ENCODE measurements at places on chromosomes 1 and 21. TPM values are rescaled to one million over a fixed set of nuclear protein-coding genes. Genes with fewer than 3 reads are reported as not detected.

- H3K27me3 ChIP-seq, result no peaks in the 10 kb centered on the region
- H3K4me3 ChIP-seq, result no peak overlapping the region
Measured at GRCh38 chr1:5745800-5746610, 246.2 kb downstream of the NPHP4 start.

- H3K4me1 ChIP-seq, result peaks cover 54% of the 10 kb centered on the region
- H3K27ac ChIP-seq, result no peak overlapping the region
- no peak for DNase-seq
- H3K36me3 ChIP-seq, result no peaks in the 10 kb centered on the region
Measured at GRCh38 chr1:228901936-228902681, 166.8 kb downstream of the RHOU start.

- H3K4me3 ChIP-seq, result no peak overlapping the region
- DNase-seq, result no peak
- H3K27me3 ChIP-seq, result no peaks in the 10 kb centered on the region
- H3K36me3 ChIP-seq, result peaks cover 3% of the 10 kb centered on the region
Measured at GRCh38 chr21:44413566-44414290, 41.6 kb upstream of the LRRC3 start.

- no peak overlapping the region for H3K4me3 ChIP-seq
- H3K27me3 ChIP-seq, result peaks cover 10% of the 10 kb centered on the region
- no peaks in the 10 kb centered on the region for H3K36me3 ChIP-seq
- H3K27ac ChIP-seq, result no peak overlapping the region
Measured at GRCh38 chr1:7145947-7146346, 360.7 kb downstream of the CAMTA1 start.

DNA sequence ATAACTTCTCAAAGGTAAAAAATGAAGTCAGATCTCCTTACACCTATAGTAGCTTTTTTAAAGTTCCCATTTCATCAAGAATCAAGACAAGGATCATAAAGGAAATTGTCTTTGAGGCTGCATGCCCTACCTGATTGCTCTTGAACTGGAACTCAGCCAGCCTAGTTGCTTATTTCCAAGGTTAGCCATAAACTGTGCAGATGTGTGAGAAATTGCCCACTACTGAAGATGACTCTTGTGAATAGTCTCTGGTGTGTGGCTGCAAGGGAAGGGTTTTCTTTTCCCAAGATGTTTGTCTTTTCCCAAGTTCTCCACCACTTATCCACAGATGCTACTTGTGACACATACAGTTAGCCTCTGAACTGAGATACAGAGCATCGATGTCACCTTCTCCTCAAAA, 81.7 kb upstream of the DUSP10 start:
- H3K36me3 ChIP-seq, result no peaks in the 10 kb centered on the region
- H3K4me3 ChIP-seq, result no peak overlapping the region
- H3K27me3 ChIP-seq, result no peaks in the 10 kb centered on the region
- H3K4me1 ChIP-seq, result no peaks in the 10 kb centered on the region
- no peak overlapping the region for H3K27ac ChIP-seq

The STRIP1 gene
- 21.6 TPM for total RNA-seq

DNA sequence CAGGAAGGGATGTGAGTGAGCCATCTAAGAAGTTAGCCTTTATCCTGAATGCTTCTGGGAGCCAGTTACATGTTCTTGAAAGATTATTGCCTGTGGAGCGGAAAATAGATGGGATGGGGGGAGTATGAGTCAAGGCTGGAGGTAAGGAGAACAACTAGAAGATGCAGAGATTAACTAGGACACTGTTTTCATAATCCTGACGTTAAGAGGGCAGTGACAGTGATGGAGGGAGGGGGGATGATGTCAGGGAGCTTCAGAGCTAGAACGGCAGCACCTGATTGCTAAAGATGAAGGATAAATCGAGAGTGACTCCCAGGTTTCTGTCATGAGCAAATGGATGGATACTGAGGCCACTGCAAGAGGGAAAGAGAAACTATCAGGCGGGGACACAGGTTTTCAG, 10.0 kb upstream of the RCSD1 start:
- H3K36me3 ChIP-seq, result no peaks in the 10 kb centered on the region
- no peak for DNase-seq
- H3K4me1 ChIP-seq, result peaks cover 35% of the 10 kb centered on the region
- H3K4me3 ChIP-seq, result no peak overlapping the region
- H3K27ac ChIP-seq, result peak overlapping the region; percentile 19
- H3K27me3 ChIP-seq, result no peaks in the 10 kb centered on the region

DNA sequence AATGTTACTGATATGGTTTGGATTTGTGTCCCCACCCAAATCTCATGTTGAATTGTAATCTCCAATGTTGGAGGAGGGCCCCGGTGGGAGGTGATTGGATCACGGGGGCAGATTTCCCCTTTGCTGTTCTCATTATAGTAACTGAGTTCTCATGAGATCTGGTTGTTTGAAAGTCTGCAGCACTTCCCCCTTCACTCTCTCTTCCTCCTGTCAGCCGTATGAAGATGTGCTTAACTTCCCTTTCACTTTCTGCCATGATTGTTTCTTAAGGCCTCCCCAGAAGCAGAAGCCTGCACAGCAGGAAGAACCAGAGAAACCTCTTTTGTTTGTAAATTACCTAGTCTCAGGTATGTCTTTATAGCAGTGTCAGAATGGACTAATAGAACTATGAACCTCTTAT, 28.4 kb downstream of the TRIM33 start:
- H3K4me3 ChIP-seq, result no peak overlapping the region
- H3K27ac ChIP-seq, result peak overlapping the region; percentile 16
- no peaks in the 10 kb centered on the region for H3K27me3 ChIP-seq
- DNase-seq, result peak; percentile 14
- no peaks in the 10 kb centered on the region for H3K4me1 ChIP-seq

DNA sequence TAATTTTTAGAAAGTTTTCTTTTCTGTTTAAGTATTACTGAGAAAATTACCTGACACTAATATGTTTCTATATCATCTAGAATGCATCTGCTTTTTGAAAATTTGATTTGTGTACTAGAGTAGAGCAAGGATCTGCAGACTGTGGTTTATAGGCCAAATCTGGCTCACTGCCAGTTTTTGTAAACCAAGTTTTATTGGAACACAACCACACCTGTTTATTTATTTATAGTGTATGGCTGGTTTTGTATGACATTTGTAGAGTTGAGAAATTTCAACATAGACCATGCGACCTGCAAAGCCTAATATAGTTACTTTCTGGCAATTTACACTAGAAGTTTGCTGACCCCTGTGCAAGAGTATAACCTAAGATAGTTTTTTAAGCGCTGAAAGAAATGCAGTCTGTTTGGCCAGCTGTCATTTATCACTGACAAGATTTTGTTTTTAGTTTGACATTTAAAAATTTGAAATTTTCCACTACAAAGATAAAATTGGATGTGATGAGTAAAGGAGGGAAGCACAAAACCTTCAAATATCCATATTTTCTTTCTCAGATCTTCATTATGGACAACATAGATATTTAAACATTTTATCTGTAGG, 36.1 kb upstream of the CACYBP start:
- no peak overlapping the region for H3K27ac ChIP-seq
- no peak overlapping the region for H3K4me3 ChIP-seq
- no peak for DNase-seq
- H3K27me3 ChIP-seq, result no peaks in the 10 kb centered on the region

DNA sequence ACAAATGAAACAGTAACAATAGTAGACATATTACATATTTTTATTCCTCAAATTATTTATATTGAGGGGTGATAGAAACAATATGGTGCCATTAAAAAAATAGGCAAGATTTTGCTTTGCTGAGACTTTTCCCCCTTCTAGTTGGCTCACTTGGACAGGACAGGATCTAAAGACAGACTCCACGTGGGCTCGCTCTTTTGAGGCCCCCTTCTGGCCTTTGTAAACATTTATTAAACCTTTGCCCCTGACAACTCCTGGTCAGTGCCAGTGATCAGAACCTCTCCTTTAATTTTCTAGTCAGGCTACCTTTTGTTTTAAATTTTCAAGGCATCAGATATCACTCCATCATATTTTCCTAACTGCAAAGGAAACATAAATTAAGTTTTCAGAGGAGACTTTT, 49.7 kb upstream of the IFI44L start:
- H3K4me3 ChIP-seq, result no peak overlapping the region
- H3K36me3 ChIP-seq, result no peaks in the 10 kb centered on the region
- H3K4me1 ChIP-seq, result no peaks in the 10 kb centered on the region
- DNase-seq, result no peak
- H3K27me3 ChIP-seq, result no peaks in the 10 kb centered on the region

The PRMT6 gene
- 19.1 TPM for total RNA-seq

DNA sequence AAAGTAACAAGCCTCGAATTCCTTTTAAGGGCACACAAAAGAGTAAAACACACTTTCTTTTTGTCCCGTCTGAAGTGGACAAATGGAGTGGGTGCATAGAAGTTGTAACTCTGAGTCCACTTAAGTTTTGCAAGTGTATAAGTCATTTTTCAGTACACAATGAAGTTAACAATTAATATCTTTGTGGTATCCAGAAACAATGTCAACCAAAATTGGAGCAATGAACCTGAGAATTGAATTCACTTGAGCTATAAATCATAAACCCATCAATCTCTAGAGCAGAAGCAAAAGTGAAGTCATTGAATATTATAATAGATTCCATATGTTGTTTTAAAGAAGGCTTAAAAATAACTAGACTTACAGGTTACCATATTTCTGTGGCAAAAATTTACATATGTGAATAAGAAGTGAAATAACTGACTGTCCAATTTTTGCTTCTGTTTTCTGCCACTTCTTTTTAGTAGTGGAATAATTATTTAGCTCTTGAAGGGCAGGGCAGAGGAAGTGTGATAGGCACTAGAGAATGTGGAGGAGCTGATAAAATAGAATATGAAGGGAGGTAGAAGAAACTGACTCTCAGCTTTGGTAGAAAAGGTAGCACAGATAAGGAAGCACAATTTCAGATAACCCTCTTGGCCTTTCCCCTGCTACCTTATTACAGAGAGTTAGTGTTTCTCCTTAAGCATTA, 73.9 kb upstream of the RGL1 start:
- DNase-seq, result no peak
- no peaks in the 10 kb centered on the region for H3K27me3 ChIP-seq
- no peaks in the 10 kb centered on the region for H3K4me1 ChIP-seq
- H3K36me3 ChIP-seq, result no peaks in the 10 kb centered on the region
- H3K4me3 ChIP-seq, result no peak overlapping the region

- no peak for DNase-seq
- no peaks in the 10 kb centered on the region for H3K27me3 ChIP-seq
- no peak overlapping the region for H3K4me3 ChIP-seq
- H3K4me1 ChIP-seq, result no peaks in the 10 kb centered on the region
- no peaks in the 10 kb centered on the region for H3K36me3 ChIP-seq
Measured at GRCh38 chr1:225602590-225603206, 50.2 kb downstream of the ENAH start.

DNA sequence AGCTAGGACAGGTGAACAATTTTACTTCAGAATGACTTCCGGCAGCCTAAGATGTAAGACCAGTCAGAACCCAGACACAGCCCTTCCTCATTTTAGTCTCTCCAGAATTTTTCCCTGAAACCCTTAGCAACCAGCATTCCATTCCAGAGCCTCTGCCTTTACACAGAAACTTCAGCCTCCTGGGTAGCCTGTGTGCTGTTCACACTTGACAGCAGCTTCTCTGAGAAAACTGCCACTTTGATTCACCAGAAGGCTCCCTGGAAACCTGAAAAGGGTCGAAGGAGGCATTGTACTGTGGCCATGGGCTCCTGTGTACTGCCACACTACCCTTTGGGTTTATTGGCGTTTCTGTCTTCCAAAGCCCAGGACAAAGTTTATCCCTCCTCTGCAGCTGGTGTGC, 17.4 kb downstream of the HYI start:
- peaks cover 81% of the 10 kb centered on the region for H3K36me3 ChIP-seq
- DNase-seq, result no peak
- H3K4me1 ChIP-seq, result no peaks in the 10 kb centered on the region
- no peak overlapping the region for H3K27ac ChIP-seq

DNA sequence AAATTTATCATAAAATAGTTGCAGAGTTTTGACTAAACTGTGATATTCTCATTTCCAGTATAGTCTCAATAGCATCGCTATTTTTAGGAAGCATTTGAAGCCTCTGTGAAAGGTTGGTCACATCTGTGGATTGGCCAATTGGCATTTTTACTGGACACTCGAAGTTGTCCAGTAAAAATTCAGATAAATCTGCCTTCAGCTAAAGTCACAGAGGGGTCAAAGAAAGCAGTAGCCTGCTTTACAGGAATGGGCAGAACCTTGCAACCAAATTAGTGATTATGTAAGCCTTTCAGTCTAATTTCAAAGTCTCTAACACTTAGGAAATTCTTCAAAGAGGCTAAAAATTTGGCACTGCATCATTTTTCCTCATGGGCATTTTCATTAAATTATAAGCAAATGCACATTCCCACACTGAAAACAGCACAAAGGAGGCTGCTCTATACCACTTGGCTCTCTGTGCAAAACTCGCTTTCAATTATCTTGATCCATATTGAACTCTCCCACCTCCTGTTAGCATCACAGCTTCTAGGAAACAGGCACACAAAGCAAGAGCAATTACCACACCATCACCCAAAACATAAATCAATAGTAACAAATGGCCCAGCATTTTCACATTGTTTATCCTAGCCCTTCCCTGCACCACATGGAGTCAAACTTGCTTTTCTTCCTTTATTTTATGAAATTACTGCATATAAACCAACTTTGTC, 318.5 kb upstream of the DUSP10 start:
- H3K27me3 ChIP-seq, result no peaks in the 10 kb centered on the region
- no peaks in the 10 kb centered on the region for H3K4me1 ChIP-seq
- no peak overlapping the region for H3K27ac ChIP-seq
- DNase-seq, result no peak

DNA sequence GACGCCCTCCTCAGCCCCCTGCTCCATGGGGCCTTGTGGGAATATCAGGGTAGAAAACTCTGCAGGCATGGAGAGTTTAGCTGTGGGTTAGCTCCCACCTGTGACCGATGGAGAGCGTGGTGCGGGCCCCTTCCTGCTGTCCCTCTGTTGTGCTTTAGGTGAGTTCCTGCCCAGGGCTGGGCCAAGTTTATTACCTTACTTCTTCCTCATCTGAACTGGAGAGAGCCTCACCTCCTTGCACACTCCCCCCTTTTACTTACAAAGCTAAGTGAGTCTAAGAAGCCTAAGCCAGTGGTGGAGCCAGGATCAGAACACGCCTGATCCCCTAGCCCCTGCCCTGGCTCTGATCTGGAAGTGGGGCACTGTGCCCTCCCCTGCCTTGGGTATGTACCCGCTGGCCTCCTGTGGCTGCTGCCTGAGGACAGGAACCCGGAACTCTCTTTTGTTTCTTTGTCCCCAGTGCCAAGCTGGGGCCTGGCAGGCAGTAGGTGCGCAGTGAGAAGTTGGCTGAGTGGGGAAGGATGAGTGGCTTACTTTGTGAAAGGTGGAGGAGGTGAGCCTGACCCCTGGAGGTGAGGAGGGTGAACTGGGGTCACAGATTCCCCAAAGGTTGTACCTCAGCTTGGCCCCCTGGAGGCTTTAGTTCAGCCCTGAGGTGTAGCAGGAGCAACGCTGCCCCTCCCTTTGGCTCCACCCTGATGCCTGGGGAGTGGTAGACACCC, 32.9 kb downstream of the ARHGEF10L start:
- no peak overlapping the region for H3K4me3 ChIP-seq
- H3K27ac ChIP-seq, result no peak overlapping the region
- no peaks in the 10 kb centered on the region for H3K36me3 ChIP-seq

DNA sequence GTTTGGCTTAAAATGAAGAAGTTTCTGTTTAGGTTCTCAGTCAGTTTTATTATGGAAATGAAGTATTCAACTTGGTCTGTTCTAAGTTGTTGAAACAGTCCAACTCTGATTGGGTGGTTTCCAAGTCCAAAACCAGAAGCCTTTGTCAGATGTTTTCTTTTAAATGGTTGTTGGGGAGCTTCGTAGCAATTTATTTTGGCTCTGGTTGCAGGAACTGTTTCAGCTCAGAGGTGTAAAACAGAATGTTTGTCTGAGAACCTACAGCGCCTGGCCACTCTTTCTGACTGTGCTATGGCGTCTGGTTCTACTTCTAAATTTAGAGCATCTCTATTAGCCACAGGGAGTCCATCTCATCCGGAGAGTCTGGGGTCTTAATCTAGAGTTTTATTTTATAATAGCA, 582.6 kb upstream of the TMPRSS15 start:
- no peak for DNase-seq
- H3K36me3 ChIP-seq, result no peaks in the 10 kb centered on the region
- no peaks in the 10 kb centered on the region for H3K27me3 ChIP-seq
- H3K4me3 ChIP-seq, result no peak overlapping the region
- H3K27ac ChIP-seq, result no peak overlapping the region
